NCI-H187 (cell line): ENCODE measurements at places on chromosomes 5 and 9.
A peak's percentile ranks its signal among the peaks of the same experiment; 100 is the strongest.

GRCh38 chr5:132456987-132457361, 33.6 kb downstream of the IRF1 start:
- DNase-seq: no peak

DNA sequence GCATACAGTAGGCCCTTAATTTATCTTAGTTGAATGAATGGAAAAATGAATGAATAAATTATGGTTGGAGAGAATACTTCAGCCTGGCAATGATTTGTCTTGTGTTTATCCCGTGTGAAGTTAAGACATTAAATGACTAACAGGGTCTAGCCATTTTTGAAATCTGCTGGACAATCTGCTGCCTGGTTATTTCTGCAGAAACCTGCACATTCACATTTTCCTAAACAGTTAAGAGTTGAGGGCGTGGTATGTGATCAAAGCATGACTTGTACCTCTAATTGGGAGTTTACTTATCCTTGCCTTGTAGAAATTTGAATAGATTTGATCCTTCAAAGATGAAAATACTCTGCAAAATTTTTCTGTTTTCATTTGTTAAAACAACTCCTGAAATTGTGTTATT, 34.6 kb upstream of the NDFIP1 start:
- no peak for DNase-seq

DNA sequence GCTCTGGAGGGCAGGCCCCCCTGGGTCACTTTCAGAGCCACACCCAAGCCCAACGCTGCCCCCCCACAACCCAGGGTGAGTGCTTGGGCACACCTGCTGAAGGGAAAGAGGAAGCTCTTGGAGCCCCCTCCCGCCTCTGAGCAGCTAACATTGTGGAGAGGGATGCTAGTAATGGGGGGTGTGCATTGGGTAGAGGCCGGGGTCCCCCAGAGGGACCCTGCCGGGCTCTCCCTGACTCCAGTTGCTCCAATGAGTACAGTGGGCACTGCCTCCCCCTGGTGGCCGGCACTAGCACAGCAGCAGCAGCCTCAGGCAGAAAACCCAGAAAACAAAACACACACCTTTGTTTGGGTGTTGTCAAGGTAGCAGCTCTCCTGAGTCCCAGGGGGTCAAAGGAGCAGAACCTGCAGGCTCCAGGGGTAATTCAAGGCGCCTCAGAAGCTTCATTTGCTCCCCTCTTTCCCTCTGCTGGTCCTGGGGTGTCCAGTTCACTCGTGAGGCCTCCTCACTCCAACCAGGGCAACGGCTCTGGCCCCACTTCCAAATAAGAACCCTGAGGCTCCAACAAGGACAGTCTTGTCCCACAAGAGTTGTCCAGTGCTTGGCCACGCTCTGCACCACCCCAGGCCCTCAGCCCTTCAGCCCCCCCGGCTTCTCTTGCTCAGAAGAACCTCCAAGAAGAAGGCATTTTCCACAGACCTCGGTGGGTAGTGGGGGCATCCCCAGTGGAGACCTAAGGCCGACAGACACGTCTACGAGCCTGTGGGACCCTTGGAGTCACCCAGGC, 16.1 kb downstream of the GBGT1 start:
- peak; percentile 5 for DNase-seq

GRCh38 chr5:143559586-143560109, 156.2 kb upstream of the NR3C1 start:
- DNase-seq: no peak

DNA sequence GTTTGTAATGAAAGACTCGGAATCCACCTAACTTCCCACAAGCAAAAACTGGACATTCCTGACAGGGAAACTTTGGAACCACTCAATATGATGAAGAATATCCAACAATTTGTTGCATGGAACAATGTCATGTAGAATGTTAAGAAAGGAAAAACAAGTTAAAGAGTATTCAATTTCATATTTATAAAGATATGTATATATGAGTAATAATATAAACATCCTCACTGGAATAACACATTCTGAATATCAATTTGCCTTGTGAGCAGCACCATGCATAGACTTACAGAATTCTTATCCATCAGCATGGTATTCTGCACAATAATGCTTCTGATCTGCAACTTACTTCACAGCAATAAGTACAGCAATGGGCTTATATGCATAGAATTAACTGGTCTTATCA, 650.3 kb downstream of the SEMA5A start:
- DNase-seq: no peak

DNA sequence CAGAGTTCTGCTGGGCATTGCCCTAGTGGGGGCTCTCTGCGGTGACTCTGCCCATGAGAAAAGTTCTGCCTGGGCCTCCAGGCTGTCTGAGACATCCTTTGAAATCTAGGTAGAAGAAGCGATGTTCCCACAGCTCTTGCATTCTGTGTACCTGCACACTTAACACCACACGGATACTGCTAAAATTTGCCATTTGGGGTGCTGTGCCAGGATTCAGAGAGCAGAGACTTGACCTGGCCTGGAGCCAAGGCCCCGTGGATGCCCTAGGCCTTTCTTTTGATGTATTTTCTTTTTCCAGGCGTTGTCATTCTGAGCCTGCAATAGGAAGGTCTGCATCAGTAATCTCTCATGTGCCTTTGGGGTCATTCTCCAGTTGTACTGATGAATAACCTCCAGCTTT, 89.3 kb upstream of the IL12B start:
- no peak for DNase-seq

DNA sequence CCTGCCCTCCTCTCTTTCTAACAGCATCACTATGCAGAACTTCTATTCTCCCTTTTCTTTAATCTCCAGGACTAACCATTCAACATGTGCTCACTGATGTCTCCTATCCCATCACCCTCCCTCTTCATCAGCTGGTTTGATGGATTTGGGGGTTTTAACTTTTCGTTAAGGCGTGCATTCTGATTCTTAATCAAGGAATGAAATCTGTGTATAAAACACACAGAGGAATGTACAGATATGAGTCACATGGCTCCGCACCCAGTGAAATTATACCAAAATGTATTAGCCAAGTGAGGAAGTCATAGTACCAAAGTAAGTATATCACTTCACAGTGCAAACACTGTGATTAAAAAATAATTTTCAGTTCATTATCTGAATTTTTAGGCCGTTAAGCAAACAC, 35.2 kb downstream of the MARCHF11 start:
- no peak for DNase-seq

DNA sequence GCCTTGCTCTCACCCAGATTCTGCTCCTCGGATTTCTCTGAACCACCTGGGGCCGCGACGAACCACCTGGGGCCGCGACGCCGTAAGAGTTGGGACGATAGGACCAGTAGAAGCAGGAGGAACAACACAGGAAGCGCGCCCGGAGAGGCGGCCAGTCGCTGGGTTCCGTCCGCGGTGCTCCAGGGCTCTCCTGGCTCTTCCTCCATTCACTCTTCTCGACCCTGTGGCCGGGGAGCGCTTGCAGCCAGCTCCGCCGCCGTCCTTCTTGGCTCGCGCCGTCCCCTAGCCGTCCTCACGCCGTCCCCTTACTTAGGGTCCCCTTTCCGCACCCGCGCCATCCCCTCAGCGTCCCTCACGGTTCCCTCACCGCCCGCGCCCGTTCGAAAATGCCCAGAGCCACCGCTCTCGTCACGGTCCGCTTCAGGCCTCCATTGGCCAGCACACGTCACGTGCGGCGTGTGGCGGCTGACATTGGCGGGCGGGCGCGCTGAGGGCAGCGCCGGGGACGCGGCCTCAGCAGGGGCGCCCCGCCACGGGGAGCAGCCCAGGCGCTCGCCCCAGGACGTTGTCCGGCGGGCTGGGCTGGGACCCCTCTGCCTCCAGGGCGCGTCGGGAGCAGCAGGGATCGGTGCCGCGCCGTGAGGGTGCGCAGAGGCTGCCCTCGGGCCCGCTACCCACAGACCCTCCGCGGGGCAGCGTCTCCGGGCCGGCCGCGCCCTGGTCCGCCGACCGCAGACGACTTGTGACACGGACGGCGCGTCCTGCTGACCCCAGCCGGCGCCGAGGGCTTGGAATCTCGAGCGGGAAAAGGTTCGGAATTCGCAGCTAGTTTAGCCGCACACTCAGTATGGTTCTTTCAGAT, 53.7 kb upstream of the PTPDC1 start:
- peak; percentile 28 for DNase-seq

GRCh38 chr9:127796225-127796813, 6.4 kb upstream of the FPGS start:
- no peak for DNase-seq

- no peak for DNase-seq
Measured at GRCh38 chr5:56825222-56825824, 10.0 kb downstream of the MAP3K1 start.

DNA sequence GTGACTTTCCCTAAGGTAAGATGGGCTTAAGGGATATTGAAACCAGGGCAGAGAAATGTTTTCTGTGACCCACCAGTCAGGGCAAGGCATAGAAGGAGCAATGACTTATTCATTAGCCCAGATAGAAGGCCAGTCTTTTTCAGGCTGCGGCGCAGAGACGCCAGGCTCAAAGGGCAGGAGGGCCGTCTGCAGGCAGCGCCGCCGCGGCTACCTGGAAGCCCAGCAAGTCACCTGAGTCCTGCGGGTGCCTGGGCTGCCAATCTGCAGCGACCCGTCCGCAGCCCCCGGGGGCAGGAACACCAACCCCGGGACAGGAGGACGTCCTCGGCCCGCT, 322 bp upstream of the SH3GL2 start:
- no peak for DNase-seq

DNA sequence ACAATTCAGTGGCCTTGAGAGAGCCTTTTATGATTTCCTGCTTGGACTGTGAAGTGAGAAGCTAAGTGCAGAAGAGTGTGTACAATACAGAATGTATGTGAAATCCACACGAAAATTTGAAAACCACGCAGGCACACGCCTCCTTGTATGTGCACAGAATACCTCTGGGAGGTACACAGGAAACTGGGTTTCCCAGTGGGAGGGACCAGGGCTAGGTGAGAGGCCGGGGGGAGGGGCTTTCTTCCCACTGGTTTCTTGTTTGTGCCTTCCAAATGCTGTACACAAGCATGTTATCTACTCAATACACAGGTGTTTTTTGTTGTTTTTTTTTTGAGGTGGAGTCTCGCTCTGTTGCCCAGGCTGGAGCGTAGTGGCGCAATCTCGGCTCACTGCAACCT, 16.1 kb downstream of the C9orf50 start:
- no peak for DNase-seq

DNA sequence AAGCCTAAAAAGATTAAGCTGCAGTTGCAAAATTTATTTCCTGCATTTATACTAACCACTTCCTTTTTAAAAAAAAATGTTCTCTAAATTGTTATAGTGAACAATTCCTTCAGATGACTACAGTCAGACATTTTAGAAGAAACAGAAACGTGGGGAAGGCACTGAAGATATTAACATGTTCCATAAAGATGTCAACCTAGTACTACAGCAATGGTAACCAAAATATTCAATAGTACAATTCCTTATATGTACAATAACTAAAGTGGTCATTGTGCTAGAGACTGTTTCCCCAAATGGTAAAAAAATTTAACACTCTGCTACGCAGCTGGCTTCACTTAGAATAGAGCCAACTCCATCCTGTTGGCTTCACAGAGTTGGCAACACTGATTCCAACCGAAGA, 97.7 kb downstream of the FNBP1 start:
- DNase-seq: no peak

DNA sequence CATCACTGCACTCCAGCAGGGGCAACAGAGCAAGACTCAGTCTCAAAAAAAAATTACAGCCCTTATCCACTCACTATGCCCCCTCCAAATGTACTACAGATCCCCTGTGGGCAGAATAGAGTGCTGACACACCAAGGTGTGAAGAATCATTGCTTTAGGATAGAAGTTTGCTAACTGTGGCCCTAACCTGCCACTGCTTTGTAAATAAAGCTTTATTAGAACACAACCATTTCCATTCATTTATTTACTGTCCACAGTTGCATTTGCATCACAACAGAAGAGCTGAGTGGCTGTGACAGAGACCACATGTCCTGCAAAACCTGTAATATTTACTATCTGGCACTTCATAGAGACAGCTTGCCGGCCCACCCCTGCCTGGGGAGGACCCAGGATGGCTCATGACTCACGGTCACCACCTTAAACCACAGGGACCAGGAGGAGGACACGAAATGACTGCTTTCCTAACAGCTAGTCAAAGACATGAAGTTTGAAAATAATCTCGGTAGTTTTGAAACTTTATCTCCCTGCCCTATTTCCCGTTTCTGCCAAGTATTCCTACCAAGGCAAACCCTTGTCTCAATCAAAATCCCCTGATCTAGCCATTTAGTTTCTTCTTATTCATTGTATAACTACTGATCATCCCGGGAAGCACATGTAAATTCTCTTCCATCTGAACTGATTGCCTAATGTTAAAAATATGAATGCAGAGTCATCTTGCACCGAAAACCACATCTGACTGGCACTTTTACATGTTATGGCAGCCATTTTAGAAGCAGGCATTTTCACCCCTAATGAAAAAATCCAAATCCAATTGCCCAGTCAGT, 206.1 kb downstream of the SLIT3 start:
- no peak for DNase-seq

- no peak for DNase-seq
Measured at GRCh38 chr9:89657765-89658164, 53.0 kb downstream of the GADD45G start.

- DNase-seq: no peak
Measured at GRCh38 chr5:109006129-109006528, 258.4 kb downstream of the FER start.

DNA sequence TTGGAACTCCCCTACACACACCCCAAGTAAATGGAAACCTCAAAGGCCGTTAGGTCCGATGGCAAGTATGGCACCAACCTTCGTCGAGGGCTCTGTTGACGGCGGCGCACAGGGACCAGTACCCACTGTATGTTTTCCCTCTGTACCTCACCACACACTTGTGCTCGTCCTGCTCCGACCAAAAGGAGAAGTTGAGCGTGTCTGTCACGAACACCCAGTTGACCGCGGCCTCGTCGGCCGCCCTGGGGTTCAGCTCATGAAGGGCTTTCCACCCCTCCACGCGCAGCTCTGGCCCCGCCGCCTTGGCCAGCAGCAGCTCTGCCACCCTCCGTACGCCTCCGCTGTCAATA, 24.0 kb downstream of the HNRNPK start:
- no peak for DNase-seq

- no peak for DNase-seq
Measured at GRCh38 chr5:33604503-33604902, 163.7 kb downstream of the TARS1 start.

DNA sequence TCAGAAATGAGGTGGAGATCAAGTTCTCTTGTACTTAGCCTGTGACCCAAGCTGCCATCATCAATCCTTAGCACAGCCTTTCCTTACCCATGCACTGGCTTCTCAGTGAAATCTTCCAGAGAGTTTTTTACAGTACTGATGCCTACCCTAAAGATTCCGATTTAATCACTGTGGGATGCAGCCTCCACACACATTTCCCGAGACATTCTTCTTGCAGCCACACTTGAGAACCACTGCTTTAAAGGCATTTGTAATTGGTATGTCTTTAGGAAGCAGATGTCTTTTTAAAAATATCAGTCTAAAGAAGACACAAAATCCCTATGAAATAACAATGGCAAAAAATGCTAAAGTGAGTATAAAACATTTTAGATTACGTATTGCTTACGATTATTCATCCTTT, 17.3 kb upstream of the GLIS3 start:
- no peak for DNase-seq

- DNase-seq: no peak
Measured at GRCh38 chr5:96353220-96353619, 79.8 kb downstream of the PCSK1 start.

- DNase-seq: peak; percentile 24
Measured at GRCh38 chr5:112625689-112626438, 111.8 kb upstream of the APC start.
